ENCODE measurements at places on chromosomes 1 and 21. TPM values are rescaled to one million over a fixed set of nuclear protein-coding genes. Genes with fewer than 3 reads are reported as not detected.
A peak's percentile ranks its signal among the peaks of the same experiment; 100 is the strongest.

GRCh38 chr1:79762461-79762860, 755.9 kb upstream of the ADGRL4 start:
- no peaks in the 10 kb centered on the region for H3K36me3 ChIP-seq
- no peak for DNase-seq
- no peaks in the 10 kb centered on the region for H3K27me3 ChIP-seq
- H3K4me1 ChIP-seq, result no peaks in the 10 kb centered on the region

DNA sequence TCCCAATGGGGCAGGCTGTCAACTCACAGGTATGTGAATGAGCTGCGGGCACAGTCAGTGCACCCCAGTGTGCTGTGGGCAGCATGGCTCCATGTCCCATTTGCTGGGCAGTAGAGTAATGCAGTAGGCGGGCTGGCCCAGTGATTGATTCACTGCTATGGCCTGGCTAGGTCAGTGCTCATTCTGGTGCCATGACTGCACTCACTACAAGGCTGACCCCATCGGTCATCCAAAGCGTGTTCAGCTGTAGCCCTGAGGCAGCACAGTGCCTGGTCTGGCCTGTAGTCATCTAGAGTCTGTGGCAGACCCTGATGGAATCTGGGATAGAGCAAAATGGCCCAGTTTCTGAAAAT, 7.4 kb downstream of the HYI start:
- H3K4me3 ChIP-seq, result no peak overlapping the region
- peaks cover 11% of the 10 kb centered on the region for H3K4me1 ChIP-seq
- DNase-seq, result no peak
- H3K27me3 ChIP-seq, result no peaks in the 10 kb centered on the region
- H3K36me3 ChIP-seq, result peaks cover 99% of the 10 kb centered on the region
- no peak overlapping the region for H3K27ac ChIP-seq

- no peaks in the 10 kb centered on the region for H3K36me3 ChIP-seq
- no peaks in the 10 kb centered on the region for H3K4me1 ChIP-seq
- H3K4me3 ChIP-seq, result peak within 1 kb of the TSS; percentile 76
- no peaks in the 10 kb centered on the region for H3K27me3 ChIP-seq
These were observed at the start of gene ZNF362 for GRCh38 chr1:33256471-33257206. Gene ZNF362, plus strand, starts transcription at chr1:33256492. Its CDS starts 14,083 bp downstream, at chr1:33270575.

DNA sequence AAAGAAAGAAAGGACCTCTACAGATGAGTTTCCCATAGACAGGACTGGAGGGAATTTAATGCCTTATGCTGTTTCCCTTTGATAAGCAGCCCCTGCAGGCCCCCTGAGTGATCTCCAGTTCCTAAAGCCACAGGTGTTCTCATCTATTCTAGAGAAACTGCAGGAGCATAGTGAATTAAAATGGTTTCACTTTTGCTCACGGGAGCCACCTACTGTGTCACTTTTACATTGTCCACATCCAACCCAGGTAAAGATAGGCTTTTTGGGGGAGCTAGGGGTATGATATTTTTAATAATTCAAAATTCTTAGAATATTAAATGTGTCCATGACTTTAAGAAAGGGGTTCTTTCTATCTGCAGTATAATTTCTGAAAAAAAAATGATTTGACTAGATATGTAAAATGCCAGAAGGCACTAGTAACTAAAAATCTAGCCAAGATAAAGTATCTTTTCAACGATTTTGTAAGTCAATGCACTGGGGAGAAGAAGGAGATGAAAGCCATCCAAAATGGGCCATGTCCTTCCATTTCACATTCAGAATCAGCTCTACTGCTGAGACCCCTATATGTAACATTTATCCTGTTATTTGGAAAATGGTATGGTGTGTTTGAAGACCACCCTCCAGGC, 267.3 kb upstream of the DUSP10 start:
- DNase-seq, result no peak
- no peak overlapping the region for H3K27ac ChIP-seq
- no peaks in the 10 kb centered on the region for H3K36me3 ChIP-seq
- H3K4me3 ChIP-seq, result no peak overlapping the region
- H3K27me3 ChIP-seq, result no peaks in the 10 kb centered on the region

DNA sequence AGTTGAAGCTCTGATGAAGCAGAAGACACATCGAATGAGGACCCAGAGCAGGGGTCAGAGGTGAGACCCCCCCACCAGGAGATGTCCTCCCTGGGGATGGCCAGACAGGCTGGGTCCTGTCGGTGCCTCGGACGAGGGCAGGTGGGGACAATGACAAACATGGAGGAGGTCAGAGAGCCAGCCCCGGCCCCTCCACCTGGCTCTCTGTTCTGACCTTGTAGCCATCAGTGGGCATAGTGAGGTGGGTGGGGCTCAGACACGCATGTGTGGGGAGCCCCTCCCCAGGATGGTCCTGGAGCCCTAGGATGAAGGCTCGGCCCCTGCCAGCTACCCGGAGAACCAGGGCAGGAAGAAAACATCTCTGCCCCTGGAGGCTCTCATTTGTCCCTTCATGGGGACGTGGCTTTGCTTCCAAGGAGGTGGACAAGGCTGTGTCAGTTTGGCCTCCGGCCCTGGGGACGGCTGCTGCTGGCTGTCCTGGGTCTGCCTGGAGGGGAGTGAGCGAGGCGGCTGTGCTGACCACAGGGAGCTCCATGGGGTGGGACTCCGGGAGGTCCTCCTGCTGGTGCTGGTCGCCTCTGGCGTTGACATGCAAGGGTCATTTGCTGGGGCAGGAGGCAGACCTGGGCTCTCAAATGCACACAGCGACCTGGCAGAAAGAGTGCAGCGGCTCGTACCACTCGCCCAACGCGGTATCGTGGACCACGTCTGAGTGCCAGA, 2.6 kb downstream of the KRTAP10-6 start:
- H3K27ac ChIP-seq, result no peak overlapping the region
- H3K4me1 ChIP-seq, result no peaks in the 10 kb centered on the region
- H3K27me3 ChIP-seq, result no peaks in the 10 kb centered on the region
- DNase-seq, result no peak
- no peak overlapping the region for H3K4me3 ChIP-seq

Gene LCE5A
- not detected for total RNA-seq

DNA sequence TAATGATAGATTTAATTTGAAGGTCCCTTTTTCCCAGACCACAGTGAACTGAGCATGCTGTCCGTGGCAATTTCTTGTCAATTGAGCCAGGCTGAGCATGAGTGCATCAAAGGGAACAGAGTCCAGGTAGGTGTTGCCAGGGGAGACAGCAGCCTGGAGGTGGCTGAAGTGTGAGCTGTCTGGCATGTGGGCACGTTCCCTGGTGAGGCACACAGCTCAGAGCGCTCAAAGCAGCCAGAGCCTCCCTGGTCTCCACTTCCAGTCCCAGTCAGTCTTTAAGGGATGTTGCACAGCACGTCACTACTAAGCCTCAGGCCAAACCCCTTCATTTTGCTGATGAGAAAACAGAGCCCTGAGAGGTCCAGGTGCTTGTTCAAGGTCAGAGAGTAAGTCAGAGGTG, 251.4 kb downstream of the MATN1 start:
- H3K4me1 ChIP-seq, result no peaks in the 10 kb centered on the region
- no peak overlapping the region for H3K4me3 ChIP-seq
- H3K27me3 ChIP-seq, result no peaks in the 10 kb centered on the region
- H3K36me3 ChIP-seq, result no peaks in the 10 kb centered on the region

Gene EDARADD
- total RNA-seq, result 0.63 TPM

GRCh38 chr1:70211541-70211940, 6.2 kb upstream of the LRRC40 start:
- no peaks in the 10 kb centered on the region for H3K27me3 ChIP-seq
- no peak overlapping the region for H3K27ac ChIP-seq
- no peak overlapping the region for H3K4me3 ChIP-seq
- H3K36me3 ChIP-seq, result peaks cover 11% of the 10 kb centered on the region

DNA sequence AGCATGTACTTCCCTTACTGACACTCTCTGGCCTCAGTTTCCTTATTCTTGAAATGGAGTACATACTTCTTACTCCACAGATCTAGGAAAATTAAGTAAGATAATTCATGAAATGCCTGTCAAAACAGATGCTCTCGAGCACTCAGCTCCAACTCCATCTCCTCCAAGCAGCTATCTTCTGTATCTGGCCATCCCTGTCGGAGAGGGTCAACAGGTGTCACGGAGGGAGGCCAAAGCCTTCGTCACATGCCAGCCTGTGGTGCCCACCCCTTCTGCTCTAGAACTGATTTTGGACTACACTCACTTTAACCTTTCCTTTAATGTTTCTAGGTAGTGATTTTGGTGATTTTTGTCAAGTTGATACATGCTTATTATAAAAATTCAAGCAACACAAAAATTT, 18.8 kb upstream of the PKP1 start:
- H3K4me3 ChIP-seq, result no peak overlapping the region
- no peak overlapping the region for H3K27ac ChIP-seq
- H3K4me1 ChIP-seq, result no peaks in the 10 kb centered on the region

All from right atrium auricular region (tissue), 2 donors.